SK-N-DZ (cell line): ENCODE measurements at places on chromosomes 4 and X.

GRCh38 chr4:163534056-163534455, 39.6 kb downstream of the TMA16 start:
- no peak for DNase-seq

- DNase-seq: peak; percentile 50
Observed at GRCh38 chr4:139808808-139809756, 143.5 kb downstream of the MGST2 start.

DNA sequence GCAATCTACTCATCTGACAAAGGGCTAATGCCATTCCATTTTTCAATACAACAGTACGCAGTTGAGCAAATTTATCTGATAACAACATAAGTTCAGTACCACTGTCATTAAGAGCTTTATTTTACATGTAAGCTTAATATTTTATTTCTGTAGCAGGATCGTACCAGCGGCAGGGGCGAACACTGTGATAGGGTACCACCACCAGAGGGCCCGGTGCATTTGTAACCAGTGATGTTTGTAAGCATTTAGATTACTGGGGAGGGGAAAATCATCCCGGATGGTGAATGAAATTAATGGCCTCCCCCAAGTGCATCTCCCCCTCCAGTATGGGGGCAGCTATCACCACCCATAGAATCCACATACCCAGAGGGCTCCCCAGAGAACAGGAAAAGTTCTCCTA, 179.0 kb downstream of the ADGRA3 start:
- no peak for DNase-seq

- DNase-seq: no peak
Observed at GRCh38 chrX:2819345-2820135, 9.2 kb upstream of the GYG2 start.

DNA sequence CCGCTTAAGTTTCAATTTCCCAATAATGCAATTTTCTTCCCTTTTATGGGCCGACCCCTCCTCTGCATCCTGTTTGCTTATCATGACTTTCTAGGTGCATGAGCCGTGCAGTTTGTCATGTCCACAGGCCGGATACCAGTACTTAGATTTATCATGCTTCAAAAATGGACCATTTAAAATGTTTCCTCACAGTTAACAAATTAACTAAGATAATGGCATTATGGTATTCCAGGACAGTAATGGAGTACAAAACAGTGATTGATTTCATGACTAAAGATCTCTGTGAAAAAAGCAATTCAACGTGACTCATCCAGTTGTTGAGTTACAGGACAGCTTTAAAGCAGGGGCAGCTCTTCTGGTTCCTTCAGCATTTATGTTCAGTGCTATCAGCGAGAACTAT, 23.0 kb downstream of the SNX25 start:
- peak; percentile 34 for DNase-seq

GRCh38 chr4:140078366-140078765, 75.6 kb downstream of the MAML3 start:
- no peak for DNase-seq

- no peak for DNase-seq
Observed at GRCh38 chr4:43816116-43816515, 632.5 kb downstream of the KCTD8 start.

- DNase-seq: no peak
Observed at GRCh38 chrX:77597090-77597489, 149.9 kb downstream of the FGF16 start.
